ENCODE measurements at places on chromosomes 1 and 21. TPM values are rescaled to one million over a fixed set of nuclear protein-coding genes. Genes with fewer than 3 reads are reported as not detected.

- peak; percentile 81 for DNase-seq
Observed at GRCh38 chr1:156689035-156689952, 12.1 kb upstream of the NES start.

DNA sequence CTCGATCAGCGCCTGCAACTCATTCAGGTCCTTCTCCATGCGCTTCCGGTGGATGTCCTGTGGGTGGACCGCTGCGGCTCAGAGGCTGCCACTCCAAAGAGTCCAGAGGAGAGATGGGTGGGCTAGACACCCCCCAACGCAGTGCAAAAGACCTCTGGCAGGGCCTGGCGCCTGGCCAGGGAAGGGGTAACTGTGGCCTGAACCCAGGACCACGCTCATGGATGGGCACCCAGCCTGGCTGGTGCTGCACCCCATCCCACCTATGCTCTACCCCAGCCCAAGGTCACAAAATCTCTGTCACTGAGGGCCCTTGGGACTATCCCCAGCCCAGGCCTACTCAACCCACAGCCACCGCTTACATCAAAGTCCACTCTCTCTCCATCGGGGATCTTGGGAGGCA lies 12.2 kb downstream of the TNNT2 start:
- DNase-seq, result no peak

DNA sequence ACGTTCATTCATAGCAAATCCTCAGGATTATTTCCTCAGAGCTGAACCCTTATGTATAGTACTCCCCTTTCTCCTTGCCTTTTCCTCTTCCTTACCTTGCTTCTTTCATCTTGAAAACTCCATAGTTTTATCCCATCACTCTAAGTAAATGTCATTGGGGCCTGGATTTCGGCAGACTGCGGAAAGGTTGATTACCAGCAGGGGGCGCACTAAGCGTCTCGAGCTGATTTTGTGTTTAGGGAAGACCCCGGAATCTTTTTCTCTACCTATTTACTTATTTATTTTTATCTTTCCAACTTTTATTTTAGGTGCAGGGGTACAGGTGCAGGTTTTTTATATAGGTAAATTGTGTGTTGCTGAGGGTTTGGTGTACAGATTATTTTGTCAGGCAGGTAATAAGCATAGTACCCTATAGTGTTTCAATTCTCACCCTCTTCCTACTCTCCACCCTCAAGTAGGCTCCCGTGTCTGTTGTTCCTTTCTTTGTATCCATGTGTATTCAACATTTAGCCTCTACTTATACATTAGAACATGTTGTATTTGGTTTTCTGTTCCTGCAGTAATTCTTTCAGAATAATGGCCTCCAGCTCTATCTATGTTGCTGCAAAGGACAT lies 11.4 kb upstream of the MTARC1 start:
- DNase-seq, result no peak

FCRL6 gene
- not detected for total RNA-seq

DNA sequence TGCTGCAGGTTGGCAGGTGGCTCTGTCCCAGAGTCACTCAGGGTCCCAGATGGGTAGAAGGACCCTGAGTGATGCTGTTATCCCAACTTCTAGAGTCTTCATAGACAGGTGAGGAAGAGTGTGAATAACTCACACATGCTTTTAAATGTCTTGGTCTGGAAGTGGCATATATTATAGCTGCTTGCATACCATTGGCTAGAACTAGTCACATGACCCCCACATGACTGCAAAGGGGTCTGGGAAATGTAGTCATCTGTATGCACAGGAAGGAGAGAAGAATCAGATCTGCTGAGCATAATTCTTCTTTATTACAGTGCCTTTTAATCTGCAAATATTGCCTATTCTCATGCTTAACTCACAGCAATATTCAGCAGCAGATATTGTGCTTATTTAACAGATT lies 28.2 kb upstream of the KLHDC7A start:
- no peak for DNase-seq

GRCh38 chr1:61083013-61083806 lies 849 bp downstream of the NFIA start:
- DNase-seq, result no peak

DNA sequence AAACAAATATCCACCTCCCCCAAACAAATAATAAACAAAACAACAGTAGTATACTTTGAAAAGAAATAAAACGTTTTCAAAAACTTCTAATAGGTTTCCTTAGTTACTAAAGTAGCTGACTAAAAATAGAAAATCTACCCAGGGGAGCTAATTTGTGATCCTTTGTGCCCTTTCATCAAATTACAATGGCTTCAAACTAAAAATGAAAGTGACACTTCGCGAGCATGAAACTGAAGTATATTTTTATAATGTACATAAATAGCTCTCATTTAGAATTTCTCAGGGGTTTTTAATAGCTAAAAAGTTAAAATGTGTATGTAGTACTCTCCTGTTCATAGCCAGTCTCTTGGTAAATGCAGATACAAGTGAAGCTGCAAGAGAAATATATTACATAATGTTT lies 78.4 kb downstream of the BRINP3 start:
- no peak for DNase-seq

WLS gene
- total RNA-seq, result 139 TPM

All from H4 (cell line).